Smooth muscle cell of the coronary artery (primary cell): ENCODE measurements at places on chromosomes 2 and 18. TPM values are rescaled to one million over a fixed set of nuclear protein-coding genes. Genes with fewer than 3 reads are reported as not detected.

SP140L gene
- total RNA-seq = 5.4 and 7.3 TPM in 2 replicates

FHOD3 gene
- 7.0 and 7.7 TPM in 2 replicates for total RNA-seq

ANKRD30B gene
- total RNA-seq = 0.15 and 0.23 TPM in 2 replicates

TTC39C gene
- 10.1 and 15.7 TPM in 2 replicates for total RNA-seq

G6PC2 gene
- not detected in 2 replicates for total RNA-seq

PSTPIP2 gene
- 2.1 and 5.4 TPM in 2 replicates for total RNA-seq

CTAGE1 gene
- total RNA-seq = 0.15 TPM in 1 of 2 replicates, not detected in the other

SPTBN1 gene
- 323 and 425 TPM in 2 replicates for total RNA-seq

CFAP65 gene
- total RNA-seq = not detected in 2 replicates

C2orf74 gene
- total RNA-seq = 8.0 and 16.8 TPM in 2 replicates

SLC35G4 gene
- not detected in 2 replicates for total RNA-seq
